Lower leg skin (tissue), 4 donors: ENCODE measurements at places on chromosomes 7 and 10.

DNA sequence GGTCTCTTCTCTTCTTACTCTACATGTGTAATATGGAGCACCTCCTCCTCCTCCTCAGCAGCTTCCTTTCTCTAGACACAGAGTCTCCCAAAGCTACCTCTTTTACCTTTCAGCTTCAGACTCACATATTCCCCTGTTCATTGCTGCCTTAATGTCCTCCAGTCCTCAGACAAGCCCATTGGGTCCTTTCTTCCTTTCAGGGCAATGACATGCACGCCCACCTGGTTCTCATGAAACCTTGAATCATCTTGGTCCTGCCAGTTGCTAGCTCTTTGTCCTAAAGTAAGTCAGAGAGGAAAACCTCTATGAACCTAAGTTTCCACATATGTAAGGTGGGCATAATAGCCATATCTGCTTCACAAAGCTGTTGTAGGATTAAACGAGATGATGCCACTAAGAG is 227.0 kb downstream of the RPS24 start:
- DNase-seq, result no peak

DNA sequence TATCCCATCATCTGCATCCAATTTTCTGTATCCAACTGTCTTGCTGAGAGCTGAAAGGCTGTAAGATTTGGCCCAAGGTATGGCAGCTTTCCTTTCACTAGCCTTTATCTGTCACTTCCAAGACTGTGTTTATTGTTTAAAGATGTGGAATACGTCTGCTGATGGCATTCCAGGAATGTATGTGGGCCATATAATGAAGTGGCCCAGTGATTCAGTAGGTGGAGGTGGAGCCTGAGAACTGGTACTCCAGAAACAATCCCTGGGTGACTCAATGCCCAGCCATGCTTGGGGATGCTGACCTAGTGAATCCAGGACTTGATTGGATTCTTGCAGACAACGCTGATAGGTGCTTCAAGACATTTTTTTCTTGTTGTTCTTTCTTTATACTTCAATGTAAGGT is 13.5 kb downstream of the NEUROD6 start:
- no peak for DNase-seq

DNA sequence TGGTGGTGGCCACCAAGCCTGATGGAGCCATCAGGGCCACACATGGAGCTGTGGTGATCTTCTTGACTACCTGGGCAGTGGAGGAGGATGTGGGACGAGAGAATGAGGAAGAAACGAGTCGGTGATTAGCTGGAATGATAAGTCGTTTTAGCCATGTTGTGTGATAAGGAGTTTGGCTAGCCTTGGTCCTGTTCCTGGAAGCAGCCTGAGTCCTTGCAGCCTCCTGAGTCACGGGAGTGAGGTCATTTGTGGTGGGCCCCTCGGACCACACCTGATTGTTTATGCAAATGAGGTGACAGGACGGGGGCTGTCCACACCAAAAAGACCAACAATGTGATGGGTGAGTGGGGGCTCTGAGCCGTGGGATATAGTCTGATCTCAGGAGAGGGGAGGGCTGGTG is 554.4 kb downstream of the PTPRN2 start:
- no peak for DNase-seq

GRCh38 chr10:73759512-73760115 is 15.4 kb downstream of the SEC24C start:
- no peak for DNase-seq

- DNase-seq, result peak; percentile 46
These were observed 7.1 kb upstream of the IL2RA start for GRCh38 chr10:6069081-6069931.

- no peak for DNase-seq
These were observed 94.8 kb upstream of the AFAP1L2 start for GRCh38 chr10:114499116-114499515.

DNA sequence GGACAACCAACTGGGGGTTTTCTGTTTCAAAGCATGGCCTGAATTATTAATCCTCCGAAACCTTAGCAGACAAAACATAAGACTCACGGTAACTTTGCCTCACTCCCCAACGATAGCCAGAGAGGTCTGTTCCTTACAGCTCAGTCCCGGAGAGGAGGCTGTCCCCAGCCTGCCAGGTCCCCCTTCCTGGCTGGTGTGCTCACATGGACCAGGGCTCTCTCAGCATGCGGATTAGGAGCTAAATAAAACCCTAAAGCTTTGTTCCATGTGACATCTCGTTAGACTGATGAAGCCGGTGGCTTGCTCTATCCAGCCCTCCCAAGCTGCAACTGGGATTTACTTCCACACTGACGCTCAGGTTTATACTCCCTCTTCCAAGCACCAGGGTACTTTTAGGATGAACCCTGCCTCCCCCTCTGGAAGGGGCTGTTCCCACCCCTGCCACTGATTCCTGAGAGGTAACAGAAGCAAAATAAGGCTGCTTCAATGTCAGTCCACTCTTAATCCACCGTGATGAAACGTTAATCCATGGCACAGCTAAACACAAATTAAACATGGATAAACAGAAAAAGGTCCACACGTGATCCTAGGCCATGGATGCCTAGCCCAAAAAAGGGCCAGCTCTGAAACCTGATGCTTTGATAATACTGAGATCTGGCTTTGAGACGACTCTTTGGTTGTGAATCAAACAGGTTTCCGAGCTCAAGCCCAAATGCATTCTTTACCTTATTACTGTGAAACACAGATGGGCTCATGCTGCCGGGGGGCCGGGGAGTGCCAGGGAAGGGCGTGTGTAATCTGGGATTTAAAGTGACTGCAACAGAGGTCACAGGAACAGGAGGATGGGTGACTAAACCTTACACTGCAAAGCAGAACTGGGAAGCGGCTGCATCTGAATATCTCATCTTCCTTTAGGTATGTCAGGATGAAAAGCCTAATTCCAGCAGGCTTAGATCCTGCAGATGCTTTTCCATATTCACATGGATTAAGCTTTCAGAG is 86.2 kb downstream of the ZRANB1 start:
- no peak for DNase-seq

GRCh38 chr10:13844651-13845050 is 257.9 kb downstream of the PRPF18 start:
- DNase-seq, result no peak

GRCh38 chr10:33257439-33258080 is 76.9 kb downstream of the NRP1 start:
- no peak for DNase-seq

DNA sequence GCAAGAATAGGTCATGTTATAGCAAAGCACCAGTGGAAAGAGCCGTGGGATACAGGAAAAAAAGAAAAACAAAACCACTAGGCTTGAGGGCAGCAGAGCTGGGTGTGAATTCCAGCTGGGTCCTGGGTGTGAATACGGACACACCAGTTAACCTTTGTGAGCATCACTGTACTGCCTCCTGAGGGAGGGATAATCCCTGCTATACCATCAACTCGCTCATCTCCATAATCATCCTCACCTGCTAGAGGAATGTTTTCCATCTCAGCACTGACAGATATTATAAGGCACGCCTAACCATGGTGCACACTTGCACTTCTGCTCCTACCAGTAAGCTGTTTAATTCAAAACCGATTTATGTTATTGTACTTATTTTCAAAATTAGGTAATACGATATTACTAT is 62.2 kb downstream of the GSAP start:
- no peak for DNase-seq

DNA sequence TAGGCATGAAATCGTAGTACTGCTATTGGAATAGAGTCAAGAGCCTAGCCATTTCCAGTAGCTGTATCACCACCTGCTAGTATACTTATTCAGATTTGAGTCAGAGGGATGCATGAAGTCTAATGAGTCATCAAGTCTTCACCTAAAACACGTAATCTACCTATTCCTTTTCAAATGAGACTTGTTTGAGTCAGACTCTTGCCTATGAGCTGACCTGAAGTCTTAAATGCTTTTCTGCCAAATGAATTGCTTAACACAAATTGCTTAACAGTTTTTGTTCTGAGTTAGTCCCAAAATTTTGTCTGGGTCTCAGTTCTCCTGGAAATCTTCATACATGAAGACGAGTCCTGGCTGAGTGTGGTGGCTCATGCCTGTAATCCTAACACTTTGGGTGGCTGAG is 165.2 kb downstream of the GNAT3 start:
- DNase-seq, result no peak
